Brain (organoid and tissue), 16 donors: ENCODE measurements at places on chromosomes 13 and 19. TPM values are rescaled to one million over a fixed set of nuclear protein-coding genes. Genes with fewer than 3 reads are reported as not detected.

DNA sequence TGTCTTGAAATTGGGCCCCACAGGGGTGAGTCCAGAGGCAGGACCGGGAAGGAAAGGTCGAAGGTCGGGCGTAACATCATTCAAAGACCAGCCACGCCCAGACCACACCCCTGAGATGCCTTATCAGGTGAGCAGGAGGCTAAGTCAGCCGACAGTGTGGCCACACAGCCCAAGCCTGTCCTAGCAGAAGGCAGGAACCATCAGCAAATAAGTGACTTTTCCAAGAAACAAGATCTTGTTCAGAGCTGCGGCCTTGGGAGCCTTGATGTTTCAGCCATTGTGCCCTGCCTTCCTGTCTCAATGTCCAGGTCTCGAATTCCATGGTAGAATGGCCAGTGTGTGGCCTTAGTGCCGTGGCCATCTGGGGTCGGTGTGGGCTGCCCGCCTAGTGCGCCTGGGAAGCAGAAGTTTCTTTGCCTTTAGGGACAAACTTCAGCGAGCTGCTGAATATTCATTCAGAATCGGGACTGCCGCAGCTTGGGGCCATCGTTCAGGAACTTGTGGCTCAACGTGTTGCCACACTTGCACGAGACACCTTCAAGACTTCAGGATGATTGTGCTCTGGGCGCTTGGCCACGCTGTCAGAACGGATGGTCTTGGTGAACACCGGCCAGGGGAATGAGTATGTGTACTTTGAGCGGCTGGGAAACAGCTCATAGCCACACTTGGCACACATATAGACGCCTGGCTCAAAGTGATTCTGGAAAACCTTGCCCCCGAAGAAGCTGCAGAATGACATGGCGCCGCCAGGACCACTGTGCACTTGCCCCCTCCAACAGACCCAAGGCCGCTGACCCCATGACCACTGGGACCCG is 6.1 kb upstream of the IFNL4 start:
- no peak for DNase-seq

Gene RNF225
- not detected for polyA plus RNA-seq

- DNase-seq: peak; percentile 88
Observed at GRCh38 chr19:47284324-47284899, 9.7 kb downstream of the INAFM1 start.

DNA sequence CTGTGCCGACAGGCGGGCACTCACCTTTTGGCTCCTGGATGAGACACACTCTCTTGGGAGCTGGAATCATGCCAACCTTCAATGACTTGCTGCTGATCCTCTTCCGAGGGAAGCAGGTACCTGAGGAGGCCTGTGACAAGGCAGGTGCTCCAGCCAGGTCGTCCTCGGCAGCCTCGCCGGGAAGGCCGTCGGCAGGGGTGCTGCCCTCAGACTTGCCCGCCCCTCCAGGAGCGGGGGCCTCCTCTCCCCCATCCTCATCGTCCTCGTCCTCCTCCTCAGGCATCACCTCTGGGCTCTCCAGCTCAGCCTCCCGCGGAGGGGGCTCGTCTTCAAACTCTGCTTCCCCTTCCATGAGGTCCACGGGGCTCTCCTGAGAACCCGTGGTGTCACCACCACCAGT is 29.2 kb downstream of the SUGP2 start:
- no peak for DNase-seq

- no peak for DNase-seq
Observed at GRCh38 chr19:18475004-18475453, 37.1 kb upstream of the ISYNA1 start.

- peak; percentile 45 for DNase-seq
Observed at GRCh38 chr13:51687947-51688714, 103.9 kb downstream of the WDFY2 start.

Gene LHFPL6
- polyA plus RNA-seq: 26.4 TPM

Gene ARL11
- not detected for polyA plus RNA-seq

GRCh38 chr13:100825557-100825956 is 151.0 kb upstream of the TMTC4 start:
- DNase-seq: no peak

GRCh38 chr13:104875038-104875754 is 1660.3 kb downstream of the EFNB2 start:
- DNase-seq: no peak

Gene MAMSTR
- polyA plus RNA-seq: 3.6 TPM

Gene ZNF93
- polyA plus RNA-seq: 6.9 TPM

- DNase-seq: no peak
Observed at GRCh38 chr19:2478756-2479555, 3.0 kb downstream of the GADD45B start.

Gene ZNF738
- polyA plus RNA-seq: 8.4 TPM

DNA sequence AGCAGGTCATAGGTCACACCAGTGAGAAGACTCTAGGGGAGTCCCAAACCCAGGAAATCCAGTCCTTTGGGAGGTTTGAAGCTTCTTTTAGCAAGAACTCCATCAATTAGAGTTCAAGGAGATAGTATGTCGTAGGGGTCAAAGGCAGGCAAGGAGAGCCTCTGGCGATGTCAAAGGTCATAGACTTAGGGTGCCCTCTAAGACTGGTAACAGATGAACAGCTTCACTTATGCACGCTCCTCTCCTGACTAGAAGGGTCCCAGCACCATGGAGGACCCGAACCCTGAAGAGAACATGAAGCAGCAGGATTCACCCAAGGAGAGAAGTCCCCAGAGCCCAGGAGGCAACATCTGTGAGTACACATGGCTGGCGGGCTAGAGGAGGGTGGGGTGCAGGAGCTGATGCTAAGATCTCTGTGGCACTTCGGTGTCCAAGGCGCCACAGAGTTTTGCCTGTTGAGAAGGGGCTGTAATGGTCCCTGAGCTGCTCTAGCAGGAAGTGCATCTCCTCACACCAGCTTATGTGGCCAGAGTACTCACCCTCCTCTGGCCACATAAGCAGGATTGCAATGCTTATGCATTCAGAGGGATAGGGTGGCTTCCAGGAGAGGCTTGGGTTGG is 557 bp downstream of the ZNF576 start:
- no peak for DNase-seq

DNA sequence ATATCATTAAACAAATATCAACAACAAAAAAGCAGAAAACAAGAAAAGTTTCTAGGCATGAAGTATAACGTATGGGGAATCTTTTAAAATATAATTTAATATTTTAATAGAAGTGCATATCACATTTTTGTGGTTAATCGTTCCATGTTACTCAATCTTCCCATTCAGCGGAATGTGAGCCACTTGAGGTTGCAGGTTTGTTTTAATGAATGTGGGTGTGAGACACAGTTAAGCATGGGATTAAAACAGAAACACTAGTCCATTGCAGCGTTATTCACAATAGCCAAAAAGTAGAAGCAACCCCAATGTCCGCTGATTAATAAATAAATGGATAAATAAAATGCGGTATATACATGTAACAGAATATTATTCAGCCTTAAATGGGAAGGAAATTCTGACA is 146.0 kb downstream of the NDFIP2 start:
- no peak for DNase-seq

GRCh38 chr19:13430790-13431582 is 75.3 kb downstream of the CACNA1A start:
- DNase-seq: peak; percentile 24
